ENCODE measurements at places on chromosomes 11 and 22.

GRCh38 chr11:119664063-119664572 is 64.9 kb downstream of the NECTIN1 start:
- no peak for DNase-seq

GRCh38 chr22:40281717-40282116 is 64.6 kb upstream of the ADSL start:
- no peak for DNase-seq

- DNase-seq = no peak
These were observed 24.2 kb upstream of the YAP1 start for GRCh38 chr11:102085864-102086551.

- DNase-seq = no peak
These were observed 3.6 kb downstream of the CD44 start for GRCh38 chr11:35142481-35143075.

- no peak for DNase-seq
These were observed 114.6 kb downstream of the STIM1 start for GRCh38 chr11:3970108-3970507.

DNA sequence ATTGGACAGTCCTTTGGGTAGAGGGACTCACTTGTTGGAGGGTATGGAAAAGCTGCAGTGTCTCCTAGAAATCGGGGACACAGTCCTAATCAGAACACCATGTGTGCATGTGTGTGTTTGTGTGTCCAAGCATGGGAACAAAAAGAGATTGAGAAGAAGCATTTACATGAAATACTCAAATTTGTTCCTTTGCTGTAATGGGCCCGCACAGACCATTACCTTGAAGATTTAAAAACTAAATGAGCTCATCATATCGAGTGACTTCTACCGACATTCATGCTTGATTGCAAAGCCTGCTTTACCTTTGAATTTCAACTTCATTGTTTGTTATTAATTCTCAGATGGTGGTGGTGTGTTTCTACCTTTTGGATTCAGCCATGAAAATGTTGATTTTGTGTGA is 106.9 kb downstream of the ZBTB16 start:
- DNase-seq = no peak

GRCh38 chr11:134528453-134528852 is 116.4 kb upstream of the B3GAT1 start:
- DNase-seq = no peak

- no peak for DNase-seq
These were observed 77.0 kb downstream of the GRAMD1B start for GRCh38 chr11:123507043-123507442.

Data from DND-41 (cell line).